ENCODE measurements at places on chromosomes 13 and 19.

DNA sequence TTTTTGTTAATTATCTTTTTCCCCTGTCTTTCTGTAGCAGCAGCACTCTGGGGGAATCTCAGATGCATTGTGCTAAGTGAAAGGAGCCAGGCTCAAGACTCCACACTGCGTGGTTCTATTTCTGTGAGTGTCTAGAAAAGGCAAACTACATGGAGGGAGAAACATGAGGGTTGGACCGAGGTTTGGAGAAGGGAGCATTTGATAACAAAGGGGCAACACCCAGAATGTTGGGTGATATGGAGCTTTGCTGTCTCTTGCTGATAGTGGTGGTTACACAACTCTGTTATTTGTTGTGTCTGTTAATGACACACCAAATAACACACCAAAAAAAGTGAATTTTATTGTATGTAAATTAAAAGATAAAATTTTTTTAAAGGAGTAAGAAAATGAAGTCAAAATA lies 107.8 kb downstream of the COL4A2 start:
- DNase-seq = no peak

DNA sequence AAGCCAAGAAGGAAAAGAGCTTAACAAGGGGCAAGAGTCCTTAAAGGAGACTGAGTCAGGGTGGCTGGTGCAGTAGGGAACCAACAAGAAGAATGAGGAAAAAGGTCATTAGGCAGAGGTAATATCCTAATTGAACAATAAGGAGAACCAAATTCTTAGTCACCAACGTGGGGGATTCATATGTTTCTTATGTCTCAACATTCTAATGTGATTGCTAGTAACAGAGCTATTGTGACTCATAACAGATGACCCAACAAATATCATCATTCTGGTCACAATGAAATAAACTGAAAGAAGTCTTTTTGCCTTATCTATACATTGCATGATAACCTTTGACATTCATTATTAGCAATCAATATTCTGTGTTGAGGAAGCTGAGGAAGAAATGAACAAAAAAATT lies 101.6 kb downstream of the RAP2A start:
- no peak for DNase-seq

DNA sequence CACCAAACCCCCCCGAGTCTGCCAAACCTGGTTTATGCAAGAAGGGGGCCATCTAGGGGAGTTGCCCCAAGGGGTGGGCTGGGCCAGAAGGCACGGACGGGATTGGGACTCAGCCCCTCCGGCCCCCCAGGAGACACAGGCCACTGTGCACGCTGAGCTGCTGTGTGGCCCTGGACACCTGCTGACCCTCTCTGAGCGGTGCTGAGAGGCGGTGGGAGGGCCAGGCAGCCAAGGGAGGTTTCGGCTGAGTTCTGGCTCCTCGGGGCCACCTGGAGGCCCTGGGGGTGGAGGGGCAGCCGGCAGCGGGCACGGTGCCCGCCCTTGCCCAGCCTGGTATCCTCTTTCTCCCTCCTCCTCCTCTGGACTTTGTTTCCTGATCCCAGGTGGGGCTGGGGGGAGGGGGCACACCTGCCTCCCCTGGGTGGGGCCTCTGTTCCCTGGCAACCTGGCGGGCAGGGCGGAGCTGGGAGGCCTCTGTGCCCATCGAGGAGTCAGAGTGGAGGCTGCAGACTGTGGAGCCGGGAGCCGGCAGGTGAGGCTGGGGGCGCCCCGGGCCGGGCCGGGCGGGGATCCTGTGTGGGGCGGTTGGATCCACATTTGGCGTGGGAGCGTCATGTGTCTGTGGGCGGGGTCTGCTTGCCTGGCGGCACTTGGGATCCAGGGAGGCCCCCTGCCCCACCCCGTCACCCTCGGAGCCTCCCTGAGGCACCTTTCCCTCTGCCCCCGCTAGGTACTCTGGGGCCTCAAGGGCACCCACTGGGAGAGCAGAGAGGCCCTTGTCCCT lies at the start of gene MISP:
Gene MISP, plus strand, starts transcription at position 473 of the 784 bp plus-strand sequence. CDS start 5,835 bp downstream, outside the sequence.
- DNase-seq = no peak

DNA sequence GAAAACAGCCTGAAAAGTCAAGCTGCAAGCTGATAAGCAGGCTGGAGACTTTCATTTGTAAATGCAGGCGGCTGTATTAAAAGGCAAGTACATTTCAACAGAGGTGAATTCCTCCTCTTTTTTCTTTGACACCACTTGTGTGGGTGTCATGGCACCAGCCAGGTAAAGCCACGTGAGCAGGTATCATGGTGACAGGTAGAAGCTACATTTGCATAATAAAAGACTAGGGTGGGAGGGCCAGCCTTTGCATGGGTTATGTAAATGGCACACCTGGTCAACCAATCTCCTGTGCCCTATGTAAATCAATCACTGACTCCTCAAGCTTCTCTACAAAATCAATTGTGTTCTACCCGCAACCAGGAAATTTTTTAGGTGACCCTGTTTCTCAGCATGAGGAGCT lies 68.2 kb downstream of the ZNF100 start:
- DNase-seq = no peak

DNA sequence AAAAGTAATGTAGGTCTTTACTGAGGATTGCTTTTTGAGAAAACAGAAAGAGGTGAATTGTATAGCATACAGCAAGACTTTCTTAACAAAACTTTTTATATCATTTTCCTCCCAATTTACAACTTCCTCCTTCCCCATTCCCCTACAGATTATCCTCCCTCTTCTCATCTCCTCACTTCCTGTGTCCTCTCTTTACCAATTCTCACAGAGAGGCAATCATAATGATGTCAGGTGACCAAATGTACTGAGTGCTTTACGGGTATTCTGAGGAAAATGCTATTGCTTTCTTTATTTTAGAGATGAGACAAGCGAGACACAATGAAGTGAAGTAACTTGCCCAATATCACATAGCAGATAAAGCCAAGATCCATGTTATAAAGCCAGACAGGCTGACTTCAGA lies 1.7 kb upstream of the MTMR6 start:
- no peak for DNase-seq

DNA sequence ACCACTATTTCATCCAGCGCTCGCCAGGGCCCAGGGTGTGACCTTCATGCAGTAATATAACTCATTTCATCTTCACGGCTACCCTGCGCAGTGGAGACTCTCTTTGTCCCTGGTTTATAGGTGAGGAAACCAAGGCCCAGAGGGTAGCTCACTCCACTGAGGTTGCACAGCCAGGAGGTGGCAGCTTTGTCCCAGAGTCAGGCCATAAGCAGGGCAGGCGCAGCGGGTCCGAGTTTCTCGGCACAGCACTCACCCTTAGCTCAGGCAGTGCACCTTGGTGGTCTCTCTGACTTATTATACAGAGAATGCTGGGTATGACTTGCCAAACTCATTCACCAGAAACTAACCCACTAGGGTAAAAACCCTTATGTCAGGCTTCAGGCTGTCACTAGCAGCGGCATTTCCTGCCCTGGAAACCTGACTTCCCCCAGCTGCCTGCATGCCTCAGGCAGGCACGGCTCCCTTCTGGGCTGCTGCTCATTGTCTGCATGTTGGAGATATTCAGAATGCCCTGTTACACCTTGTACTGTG lies 24.5 kb downstream of the PPP5C start:
- no peak for DNase-seq

DNA sequence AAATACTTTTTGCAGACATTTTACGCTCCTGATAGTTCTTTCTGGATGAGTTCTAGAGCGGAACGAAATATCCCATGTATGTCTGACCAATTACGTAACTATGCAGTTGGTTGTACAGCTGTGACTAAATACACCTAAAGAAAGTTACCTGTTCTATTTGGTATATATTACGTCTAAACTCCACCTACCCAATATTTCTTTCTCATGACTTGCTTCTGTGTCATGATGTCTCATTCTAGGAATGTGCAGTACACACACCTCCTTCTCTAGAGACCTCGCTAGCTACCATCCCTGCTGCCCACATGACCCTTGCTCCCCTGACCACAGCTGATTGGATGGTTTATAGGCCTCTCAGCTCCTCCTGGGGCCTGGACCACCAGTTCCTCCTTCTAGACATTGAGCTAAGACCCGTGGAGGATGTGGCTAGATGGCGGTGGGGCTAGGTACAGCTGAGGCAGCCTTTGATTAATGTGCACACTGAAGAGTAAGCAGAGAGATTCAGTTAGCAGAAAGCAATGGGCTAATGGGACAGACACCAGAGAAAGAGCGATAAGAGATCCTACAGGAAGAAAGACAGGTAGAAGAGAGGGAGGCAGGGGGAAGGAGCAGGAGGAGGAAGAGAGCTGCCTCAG lies 422.1 kb downstream of the COG6 start:
- no peak for DNase-seq

DNA sequence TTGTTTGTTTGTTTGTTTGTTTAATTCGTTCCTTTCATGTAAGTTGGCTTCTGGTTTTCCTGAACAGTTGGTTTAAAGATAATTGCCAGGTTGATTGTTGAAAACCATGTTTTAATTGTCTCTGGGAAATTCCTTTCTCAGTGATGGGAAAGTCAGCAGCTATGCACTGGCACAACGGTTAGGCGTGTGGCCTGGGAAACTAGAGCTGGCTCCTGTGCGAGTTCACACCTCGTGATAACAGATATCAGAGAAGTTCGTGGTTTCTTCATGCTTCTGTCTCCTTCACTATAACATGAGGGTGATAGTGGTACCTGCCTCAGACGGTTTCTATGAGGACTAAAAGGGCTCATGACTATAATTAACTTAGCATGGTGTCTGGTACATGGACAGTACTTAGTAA lies 153.5 kb downstream of the STK24 start:
- DNase-seq = no peak

DNA sequence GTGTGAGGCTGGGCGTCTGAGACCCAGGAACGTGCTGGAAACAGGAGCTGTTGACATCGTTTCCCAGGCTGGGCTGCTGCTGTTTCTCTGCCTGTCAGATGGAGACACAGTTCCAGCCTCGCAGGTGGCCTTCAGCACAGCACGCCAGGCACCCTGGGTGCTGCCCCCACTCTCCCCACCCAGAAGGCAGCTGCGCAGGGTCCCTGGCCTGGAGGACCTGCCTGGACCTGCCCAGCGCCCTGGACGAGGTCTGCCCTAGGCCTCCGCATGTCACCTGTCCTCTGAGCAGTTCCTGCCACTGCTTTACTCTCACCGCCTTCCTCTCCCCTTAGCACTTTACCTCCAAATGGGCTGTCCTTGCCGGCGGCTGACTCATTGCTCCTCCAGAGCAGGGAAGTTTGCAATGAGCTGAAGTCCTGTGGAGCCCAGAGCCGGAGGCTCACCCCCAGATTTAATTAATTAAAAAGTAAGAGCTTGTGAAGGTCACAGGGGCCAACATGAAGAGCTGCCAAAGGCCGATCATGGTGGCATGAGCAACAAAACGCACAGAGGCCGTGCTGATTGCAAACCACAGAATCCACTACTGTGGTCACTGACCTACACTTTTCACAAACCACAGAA lies 32.2 kb downstream of the C13orf46 start:
- no peak for DNase-seq

DNA sequence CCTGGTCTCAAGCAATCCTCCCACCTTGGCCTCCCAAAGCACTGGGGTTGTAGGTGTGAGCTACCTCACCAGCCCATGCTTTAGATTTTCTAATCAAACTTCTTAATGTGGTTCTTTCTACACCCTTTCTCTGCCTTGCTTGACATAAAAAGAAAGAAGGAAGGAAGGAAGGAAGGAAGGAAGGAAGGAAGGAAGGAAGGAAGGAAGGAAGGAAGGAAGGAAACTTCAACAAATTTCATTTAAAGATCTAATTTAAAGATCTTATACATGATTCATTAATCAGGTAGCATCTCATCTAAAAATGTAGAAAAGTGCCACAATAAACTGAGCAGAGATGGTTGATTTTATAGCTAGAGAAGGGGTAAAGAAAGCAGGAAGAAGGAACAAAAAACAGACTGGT lies 215.0 kb downstream of the DIAPH3 start:
- no peak for DNase-seq

- no peak for DNase-seq
Observed at GRCh38 chr19:3570606-3571011, 2.1 kb upstream of the HMG20B start.

DNA sequence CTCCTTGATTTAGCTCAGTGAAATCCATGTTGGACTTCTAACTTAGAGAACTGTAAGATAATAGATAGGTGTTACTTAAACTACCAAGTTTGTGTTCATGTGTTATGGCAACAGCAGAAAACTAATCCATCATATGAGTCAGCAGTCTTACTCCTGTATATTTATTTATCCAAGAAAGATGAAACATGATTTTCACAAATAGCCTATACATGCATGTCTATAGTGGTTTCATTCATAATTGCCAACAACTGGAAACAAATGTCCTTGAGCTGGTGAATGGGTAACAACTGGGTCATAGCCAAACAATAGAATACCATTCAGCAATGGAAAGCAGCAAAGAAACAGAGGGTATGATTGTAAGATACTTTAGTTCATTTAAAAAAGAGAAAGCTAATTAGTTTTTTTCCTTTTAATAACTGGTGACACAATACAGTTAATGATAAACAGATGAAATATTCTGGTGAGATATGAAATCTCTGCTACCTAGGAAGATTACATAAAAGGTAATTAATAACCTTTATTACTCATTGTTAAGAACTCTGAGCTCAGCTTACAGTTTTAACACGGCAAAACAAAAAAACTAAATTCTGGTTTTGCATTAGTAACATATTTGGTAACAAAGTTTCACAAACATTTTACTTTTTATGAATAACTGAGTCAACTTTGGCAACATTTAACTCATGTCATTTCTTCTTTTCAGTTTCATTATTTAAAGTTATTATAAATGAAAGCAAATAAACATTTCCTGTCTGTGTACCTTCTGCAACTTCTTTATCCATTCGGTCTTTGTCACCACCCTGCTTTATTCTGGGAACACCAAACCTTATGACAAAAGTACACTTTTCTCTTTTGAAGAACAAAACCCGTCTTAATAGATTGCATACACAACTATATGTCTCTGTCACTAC lies 181.3 kb downstream of the LIG4 start:
- no peak for DNase-seq

GRCh38 chr19:55598034-55598433 lies 1.3 kb downstream of the FIZ1 start:
- DNase-seq = no peak

DNA sequence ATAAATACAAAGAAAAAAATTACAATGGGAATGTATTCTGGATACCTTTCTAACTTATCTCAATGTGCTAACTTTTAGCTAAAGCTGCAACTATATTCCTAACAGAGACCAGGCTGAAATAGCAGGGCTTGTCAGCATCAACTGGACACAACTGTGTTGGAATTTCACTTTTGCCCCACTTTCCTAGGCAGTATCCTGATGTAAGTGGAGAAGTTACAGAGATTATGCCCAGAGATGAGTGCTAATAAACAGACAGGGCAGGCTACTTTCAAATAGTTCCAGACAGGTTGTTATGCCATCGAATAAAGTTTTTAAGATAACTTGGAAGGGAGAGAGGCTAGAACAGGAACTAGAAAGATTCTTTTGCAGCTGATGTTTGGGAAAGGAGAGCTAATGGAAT lies 201.9 kb downstream of the KCTD12 start:
- DNase-seq = no peak

DNA sequence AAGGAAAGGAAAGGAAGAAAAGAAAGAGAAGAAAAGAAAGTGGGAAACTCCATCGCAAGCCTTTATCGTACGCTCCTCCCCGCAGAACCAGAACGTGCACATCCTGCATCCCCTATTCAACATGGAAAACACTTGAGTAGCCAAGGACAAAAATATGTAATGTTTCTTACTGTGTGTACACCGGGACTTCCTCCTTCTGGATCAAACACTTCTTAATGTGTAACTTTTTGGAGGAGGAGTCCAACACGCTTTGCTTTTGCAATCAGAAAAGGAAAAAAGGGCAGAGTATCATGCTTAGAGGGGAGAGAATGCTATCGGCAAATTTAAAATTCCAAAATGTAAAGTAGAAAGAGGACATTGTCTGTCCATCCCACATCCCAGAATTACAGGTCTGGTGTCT lies 7.8 kb upstream of the SHFL start:
- DNase-seq = no peak

GRCh38 chr13:63124863-63125262 lies 1709.2 kb upstream of the PCDH20 start:
- DNase-seq = no peak

GRCh38 chr19:40718774-40719391 lies 2.0 kb downstream of the ITPKC start:
- no peak for DNase-seq
